Thyroid gland (tissue), 4 donors: ENCODE measurements at places on chromosomes 1 and 21. TPM values are rescaled to one million over a fixed set of nuclear protein-coding genes. Genes with fewer than 3 reads are reported as not detected.
A peak's percentile ranks its signal among the peaks of the same experiment; 100 is the strongest.

DNA sequence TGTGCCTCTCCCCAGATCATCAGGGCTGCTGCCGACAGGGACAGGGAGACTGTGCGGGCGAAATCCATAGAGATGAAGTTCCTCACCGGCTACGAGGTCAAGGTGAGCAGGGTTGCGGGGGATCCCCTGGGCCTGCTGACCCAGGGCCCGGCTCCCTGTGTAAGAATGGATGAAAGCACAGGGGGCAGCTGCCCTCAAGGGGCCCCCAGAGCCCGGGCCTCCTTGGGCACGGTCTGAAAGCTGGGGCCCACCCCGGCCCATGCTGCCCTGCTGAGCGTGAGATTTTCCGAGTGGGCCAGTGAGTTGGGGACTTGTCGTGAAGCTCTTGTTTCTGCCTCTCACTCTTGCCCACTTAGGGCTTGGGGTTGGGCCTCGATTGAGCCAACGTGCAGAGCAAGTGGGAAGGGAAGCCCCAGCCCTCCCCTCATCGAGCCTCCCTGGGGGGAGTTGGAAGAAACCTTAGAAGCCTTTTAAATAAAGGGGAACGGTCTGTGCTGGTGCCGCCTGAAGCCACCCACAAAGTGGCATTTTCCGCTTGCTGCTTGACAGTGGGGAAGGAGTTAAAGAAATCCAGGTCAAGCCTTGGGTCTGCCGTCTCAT lies 45.2 kb downstream of the COQ8A start:
- DNase-seq, result no peak

DNA sequence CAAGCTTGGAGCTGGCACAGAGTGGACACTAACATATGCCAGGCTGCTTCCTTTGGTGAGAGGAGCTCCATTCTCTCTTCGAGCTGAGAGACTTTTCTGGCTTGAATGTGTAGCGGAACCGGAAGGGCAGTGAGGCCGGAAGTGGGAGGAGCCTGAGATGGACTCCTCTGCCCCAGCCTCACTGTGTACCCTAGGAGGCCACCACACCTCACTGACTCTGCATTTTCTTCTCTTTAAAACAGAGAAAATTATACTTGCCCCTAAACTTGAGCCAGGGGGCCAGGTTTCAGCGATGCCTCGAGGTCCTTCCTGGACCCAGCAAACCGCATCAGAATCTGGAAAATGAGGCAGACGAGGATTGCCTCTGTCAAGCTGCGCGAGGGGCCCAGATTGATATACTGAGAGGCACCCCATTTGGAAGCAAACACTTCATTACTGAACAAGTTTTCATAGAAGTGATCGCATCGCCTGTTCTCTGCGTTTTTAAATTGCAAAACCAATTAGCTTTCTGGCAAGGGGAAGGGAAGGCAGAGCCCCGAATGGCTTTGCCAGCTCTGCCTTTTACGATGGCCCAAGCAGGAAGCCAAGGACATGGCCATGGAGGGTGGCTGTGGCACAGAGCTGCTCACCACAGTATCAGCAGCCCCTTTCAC lies 708.1 kb downstream of the PTPRU start:
- DNase-seq, result no peak

GRCh38 chr1:151594143-151594625 lies 17.7 kb upstream of the SNX27 start:
- DNase-seq, result peak; percentile 91

- no peak for DNase-seq
Measured at GRCh38 chr1:165069829-165070228, 286.7 kb downstream of the LMX1A start.

DNA sequence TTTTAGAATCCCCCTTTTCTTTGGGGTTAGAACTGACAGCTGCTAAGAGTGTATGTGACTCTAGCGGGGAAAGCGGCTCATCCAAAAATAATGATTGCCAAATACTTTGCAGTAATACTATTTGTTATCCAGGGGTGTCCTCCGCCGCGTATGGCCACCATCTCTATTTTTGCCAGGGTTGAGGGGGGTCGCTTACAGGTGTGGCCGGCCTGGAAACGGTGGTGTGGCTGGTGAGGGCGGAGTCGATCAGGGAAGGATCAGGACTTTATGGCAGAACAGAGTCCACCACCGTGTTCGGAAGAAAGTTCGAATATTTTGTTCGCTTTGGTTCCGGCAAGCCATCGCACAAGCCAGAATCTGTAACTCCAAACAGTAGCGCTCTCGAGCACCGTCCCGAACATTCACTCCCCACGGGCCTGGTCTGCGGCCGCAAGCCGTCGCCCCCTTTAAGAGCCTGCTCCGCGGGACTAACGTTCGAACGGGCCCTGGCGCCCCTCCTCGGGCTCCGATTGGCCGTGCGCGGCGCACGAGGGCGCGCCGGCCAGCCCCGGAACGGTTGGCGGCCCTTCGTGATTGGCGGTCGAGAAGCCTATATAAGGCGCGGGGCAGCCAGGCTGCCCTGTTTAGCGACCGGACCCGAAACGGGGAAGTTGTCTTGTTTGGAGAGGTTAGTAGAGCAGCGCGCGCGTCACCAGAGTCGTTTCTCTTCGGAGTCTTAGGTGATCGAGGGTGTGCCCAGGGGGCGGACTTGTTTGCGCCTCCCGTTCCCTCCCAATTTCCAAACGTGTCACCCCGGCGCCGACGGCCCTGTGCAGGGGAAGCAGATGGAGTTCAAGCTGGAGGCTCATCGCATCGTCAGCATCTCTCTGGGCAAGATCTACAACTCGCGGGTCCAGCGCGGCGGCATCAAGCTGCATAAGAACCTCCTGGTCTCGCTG lies at the start of gene IER5:
IER5 (plus strand) TSS at position 622 of the 938 bp plus-strand sequence; CDS start at position 825, 203 bp downstream.
- DNase-seq, result peak; percentile 96

DNA sequence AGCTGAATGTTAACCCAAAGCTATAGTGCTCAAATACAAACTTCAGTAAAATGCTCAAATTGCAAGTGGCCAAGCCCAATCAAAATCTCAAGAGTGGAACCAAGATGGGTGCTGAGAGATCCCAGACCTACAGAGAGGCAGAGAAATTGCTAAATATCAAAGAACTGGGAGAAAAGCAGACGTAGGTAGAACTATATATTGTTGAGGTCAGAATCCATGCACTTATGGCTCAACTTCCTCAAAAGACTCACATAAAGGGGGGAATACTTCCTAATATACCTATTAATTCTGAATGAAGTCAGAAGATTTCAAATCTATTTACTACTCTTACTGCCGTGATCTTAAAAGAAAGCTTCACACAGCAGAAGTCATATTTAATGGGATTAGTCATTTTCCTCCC lies 65.2 kb downstream of the PUM1 start:
- DNase-seq, result no peak

DNA sequence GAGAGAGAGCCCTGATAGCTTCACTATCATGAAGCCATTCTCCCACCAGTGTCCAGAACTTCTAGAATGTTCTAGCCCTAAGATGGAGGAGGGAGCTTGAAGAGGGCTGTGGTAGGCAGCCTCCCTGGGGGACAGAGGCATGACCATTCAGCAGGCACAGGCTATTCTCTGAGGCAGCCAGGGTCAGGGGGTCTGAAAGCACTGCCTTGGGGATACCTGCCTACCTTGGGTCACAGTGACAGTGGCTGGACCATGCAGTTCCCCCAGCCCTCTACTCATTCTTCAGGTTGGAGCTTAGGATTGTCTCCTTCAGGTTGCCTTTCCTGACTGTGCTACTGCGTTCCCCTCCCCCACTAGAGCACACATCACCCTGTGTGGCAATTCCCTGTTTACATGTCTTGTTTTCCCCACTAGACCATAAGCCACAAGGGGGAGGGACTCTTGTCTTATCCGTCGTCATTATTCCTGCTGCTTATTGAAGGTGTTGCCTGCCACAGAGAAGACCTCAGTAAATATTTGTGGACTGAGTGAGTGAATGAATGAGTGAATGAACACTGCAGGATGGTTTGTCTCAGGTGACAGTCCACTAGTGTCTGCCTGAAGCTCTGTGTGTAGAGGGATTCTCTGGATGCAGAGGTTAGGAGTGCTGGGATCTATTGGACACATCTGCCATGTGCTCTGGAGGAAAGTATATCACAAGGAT lies 5.2 kb downstream of the ZDHHC18 start:
- DNase-seq, result no peak

DNA sequence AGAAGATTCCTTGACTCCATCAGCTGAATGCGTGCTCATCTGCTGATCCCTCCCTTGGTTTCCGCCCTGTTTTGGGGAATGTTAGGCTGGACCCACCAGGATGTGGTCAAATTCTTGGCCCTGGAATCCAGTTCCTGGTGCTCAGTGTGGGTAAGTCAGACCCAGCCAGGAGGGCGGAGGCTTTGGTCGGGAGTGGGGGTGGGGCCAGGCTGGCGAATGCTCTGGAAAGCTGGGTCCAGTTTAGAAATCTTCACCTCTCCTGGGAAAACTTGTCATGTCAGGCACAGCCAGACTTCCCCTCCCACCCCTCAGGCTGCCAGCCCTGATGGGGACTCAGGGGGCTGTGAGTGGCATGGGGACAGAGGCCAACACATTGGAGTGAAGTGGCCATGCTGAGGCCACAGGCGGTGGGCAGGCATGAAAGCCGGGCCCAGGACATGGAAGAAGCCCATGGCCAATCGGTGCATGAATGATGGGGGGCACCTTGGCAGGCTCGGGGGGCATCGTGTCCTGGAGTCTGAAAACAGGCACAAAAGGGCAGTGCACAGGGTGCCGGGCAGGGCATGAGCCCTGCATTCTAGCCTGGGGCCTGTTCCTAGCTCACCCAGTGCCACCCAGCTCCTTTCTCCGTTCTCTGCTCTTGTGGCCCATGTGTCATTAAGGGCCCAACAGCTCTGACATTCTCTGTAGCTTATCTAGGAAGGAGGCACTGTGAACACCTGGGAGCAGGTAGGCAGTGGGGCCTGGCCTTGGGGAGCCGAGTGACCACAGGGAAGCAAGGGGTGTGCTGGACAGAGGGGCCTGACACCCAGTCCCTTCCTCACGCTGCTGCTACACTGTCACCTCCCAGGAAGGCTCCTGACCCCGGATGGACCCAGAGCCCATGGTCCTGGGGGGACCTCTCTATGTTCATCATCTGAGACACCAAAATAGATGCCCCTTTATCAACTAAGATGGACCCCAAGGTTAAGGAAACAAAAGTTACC lies 14.6 kb upstream of the PADI1 start:
- no peak for DNase-seq

DNA sequence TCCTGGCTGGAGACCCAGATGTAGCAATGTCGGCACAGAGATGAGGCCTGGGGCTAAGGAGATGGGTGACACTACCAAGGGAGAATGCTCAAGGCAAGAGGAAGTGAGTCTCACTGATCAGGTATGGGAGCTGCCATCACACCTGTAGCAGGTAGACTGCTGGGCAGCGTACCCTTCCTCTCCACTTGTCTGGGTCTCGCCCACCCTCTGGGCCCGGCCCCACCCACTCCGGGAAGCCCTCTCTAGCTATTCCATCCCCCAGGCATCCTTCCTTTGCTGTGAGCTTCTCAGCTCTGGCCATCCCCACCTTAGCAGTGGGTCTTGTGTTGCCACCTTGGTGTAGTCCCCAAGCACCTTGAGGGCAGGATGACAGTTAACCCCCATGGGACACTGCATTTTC lies 87.7 kb upstream of the EDN2 start:
- DNase-seq, result no peak

- DNase-seq, result no peak
Measured at GRCh38 chr1:30400507-30400906, 322.9 kb downstream of the MATN1 start.

DNA sequence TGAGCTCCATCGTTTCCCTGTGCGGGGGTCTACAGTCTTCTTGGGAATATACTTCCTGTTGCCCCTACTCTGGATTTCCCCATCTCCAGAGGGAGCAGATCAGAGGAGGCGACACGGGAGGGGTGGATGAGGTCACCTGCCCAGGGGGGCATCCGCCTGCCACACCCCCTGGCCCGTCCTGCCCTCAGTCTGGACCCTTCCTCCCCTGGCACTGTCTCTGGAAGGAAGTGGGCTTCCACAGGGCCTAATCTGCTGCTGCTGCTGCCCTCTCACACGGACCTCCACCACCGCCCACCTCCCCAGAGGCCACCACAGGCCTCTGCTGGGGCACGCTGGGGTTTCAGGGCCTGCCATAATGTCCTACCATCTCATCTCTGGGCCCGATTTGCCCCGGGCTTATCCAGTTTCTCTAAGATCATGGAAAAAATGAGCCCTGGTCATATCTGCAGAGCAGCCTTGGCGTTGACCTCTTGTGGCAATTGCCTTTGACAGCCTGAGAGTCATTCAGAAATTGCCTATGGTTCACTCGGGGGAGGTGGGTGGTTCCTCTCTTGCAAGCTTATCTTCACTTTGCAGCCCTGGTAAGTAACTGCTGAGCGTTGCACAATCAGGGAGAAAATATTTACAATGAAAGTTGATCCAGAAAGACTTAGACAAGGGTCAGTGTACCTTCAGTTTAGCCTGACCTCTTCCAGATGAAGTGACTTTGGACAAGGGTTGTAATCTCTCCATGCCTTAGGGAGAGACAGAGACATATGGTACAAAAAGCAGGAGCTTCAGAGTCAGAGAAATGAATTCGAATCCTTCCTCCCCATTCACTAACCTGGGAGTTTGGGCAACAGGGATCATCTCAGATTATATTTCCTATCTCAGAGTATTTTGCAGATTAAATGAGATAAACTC lies 252.4 kb downstream of the TOMM20 start:
- no peak for DNase-seq

- DNase-seq, result no peak
Measured at GRCh38 chr1:226995365-226996332, 55.6 kb downstream of the COQ8A start.

DNA sequence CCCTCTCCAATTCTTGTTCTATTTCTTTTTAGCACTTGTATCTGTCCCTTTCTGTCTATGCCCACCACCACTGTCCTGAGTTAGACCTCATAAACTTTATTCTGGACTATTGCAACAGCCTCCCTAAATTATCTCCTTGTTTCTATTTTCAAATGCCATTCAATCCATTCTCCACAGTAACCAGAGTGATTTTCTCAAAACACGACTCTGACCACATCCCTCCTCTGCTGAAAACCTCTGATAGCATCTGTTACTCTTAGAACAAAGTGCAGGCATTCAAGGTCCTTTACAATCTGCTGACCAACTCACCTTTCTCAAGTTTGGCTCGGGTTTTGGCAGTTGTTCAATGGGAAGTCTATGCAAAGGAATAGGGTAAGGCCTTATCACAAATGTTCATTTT lies 22.8 kb upstream of the GPX7 start:
- DNase-seq, result no peak

- no peak for DNase-seq
Measured at GRCh38 chr1:48675251-48675650, 101.4 kb downstream of the BEND5 start.

- peak; percentile 2 for DNase-seq
Measured at GRCh38 chr1:112546076-112546475, 37.3 kb downstream of the WNT2B start.

DNA sequence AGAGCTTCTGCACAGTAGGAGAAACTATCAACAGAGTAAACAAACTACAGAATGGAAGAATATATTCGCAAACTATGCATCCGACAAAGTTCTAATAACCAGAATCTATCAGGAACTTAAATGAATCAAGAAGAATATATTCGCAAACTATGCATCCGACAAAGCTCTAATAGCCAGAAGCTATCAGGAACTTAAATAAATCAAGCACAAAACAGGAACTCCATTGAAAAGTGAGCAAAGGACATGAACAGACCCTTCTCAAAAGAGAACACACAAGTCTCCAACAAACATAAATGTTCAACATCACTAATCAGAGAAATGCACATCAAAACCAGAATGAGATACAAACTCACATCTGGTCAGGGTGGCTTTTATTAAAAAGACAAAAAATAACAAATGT lies 126.9 kb downstream of the VAV3 start:
- no peak for DNase-seq

The AGMAT gene
- total RNA-seq, result 0.49 TPM

The ASTN1 gene
- total RNA-seq, result 0.11 TPM

The PARP1 gene
- total RNA-seq, result 101 TPM

The TTLL10 gene
- not detected for total RNA-seq

The E2F2 gene
- 0.27 TPM for total RNA-seq

The VWA5B1 gene
- 0.45 TPM for total RNA-seq

The GSTM3 gene
- 61.1 TPM for total RNA-seq

The MX2 gene
- total RNA-seq, result 6.6 TPM
